Fibroblast of the aortic adventitia (primary cell): ENCODE measurements at places on chromosomes 1 and 21. TPM values are rescaled to one million over a fixed set of nuclear protein-coding genes. Genes with fewer than 3 reads are reported as not detected.

The HIVEP3 gene
- 1.1 and 1.2 TPM in 2 replicates for total RNA-seq

The OR2L5 gene
- under 0.01 TPM in 1 of 2 replicates, not detected in the other for total RNA-seq

The UBXN10 gene
- total RNA-seq, result not detected in 2 replicates

The SAMSN1 gene
- 0.27 TPM in 1 of 2 replicates, not detected in the other for total RNA-seq

The PRRX1 gene
- 411 and 679 TPM in 2 replicates for total RNA-seq

The CD101 gene
- total RNA-seq, result 0.09 and 0.41 TPM in 2 replicates
